ENCODE measurements at places on chromosomes 3 and 15. TPM values are rescaled to one million over a fixed set of nuclear protein-coding genes. Genes with fewer than 3 reads are reported as not detected.

DNA sequence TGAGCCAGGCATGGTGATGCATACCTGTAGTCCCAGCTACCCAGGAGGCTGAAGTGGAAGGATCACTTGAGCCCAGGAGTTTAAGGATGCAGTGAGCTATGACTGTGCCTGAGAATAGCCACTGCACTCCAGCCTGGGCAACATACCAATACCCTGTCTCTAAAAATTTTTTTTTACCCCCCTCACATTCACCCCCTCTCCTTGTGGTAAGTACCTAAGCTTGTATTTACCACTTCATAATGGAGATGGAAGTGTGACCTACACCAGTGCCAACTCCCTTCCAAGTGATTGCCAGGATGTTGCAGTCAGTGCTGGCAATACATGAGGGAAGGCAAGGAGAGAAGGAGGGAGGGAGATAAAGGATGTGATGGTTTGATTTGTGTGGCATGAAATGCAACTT is 84.2 kb downstream of the LRRC28 start:
- no peak for DNase-seq

- peak; percentile 67 for DNase-seq
Observed at GRCh38 chr3:115704661-115705338, 81.5 kb downstream of the GAP43 start.

DNA sequence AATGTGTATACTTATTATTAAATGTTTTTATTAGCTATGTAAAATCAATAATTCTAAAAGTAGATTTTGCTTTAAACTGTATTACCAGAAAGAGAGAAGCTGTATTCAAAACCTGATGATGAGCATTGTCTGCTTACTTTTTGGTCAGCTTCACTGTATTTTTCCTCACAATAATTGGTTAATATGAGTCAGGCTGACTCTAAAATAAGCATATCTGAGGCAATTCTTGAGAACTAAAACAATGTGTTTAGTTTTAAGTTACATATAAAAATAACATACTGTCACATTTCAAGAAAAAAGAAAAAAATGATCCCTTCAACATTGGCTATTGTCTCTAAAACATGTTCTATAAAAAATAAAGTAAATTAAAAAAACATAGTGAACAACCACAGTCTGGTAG is 66.1 kb downstream of the EPHA3 start:
- DNase-seq, result peak; percentile 1

DNA sequence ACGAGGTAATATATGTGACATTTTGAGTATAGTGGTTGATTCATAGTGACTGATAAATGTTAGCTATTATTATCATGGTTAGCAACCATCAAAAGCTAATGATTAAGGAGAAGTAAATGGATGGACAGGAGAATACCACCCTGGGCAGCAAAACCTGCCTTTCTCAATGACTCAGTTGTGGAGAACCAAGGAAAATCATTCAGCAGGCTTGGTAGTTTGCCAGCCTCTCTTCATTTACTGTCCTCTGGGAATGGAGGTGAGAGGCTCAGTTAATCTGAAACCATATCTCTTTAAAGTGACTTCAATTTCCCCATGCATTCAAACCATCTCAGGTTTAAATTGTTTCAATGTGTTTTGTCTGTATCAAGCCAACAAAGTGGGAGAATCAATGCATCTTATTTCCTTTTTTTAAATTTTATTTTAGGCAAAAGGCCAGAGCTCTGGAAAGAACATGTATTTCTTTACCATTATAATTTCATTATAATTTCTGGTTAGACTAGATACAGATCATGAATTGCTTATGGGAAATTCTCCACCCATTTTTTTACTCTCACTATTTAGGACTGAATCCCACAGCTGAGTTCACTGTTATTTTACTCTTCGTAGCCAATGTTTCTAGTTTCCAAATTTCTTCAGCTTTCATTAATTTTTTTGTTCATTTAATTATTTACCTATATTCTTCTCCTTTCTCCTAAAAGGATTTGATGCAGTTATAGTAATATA is 2.7 kb downstream of the TM4SF18 start:
- DNase-seq, result no peak

DNA sequence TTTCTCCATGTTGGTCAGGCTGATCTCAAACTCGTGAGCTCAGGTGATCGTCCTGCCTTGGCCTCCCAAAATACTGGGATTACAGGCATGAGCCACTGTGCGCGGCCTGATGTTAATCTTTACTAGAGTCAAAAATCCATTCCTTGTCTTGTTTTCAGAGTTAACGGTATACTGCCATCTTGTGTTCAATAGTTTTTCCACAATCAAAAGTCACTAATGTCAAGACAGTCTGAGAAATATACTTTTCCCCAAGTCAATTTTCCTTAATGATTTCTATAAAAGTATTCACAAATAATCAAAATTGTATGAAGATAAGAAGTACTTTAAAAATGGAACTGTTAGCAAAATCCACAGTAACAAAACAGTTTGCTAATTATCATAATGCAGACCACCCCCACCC is 8.5 kb downstream of the CRBN start:
- peak; percentile 17 for DNase-seq

- DNase-seq, result peak; percentile 85
Observed at GRCh38 chr15:76576523-76577279, 240.1 kb downstream of the ISL2 start.

DNA sequence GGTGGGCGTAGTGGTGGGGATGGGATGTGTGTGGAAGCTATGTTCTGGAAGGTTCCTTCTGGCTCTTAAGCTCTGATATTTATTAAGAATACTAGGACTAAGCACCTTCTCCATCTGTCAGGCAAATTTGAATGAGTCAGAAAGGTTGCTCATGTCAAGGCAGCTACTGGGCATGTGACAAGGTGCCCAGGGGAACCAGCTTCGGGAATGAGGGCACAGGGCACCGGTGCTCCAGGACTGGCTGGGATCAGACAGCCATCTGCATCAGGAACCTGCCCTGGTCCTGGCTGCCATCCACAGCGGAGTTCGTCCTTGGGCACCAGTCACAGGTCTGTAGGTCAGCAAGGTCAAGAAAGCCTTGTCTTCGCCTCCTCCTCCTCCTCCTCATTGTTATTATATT is 32.5 kb downstream of the CA12 start:
- DNase-seq, result no peak

DNA sequence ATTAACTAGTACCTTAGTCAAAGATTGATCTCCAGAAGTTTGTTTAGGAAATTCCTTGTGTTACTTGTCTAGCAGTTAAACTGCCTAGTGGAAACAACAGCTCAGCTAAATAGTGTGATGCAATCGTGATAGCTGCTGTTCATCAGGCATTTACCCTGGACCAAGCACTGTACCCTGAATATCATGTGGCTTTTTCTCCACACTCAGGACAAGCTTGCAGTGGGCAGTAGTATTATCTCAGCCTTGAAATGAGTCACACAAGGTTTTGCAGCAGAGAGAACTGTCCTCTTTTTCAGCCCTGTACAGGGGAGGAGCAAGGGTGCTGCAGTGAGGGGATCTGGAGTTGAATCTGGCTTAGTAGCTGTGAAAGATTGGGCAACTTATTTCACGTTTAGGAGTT is 208.4 kb downstream of the TP63 start:
- peak; percentile 25 for DNase-seq

DNA sequence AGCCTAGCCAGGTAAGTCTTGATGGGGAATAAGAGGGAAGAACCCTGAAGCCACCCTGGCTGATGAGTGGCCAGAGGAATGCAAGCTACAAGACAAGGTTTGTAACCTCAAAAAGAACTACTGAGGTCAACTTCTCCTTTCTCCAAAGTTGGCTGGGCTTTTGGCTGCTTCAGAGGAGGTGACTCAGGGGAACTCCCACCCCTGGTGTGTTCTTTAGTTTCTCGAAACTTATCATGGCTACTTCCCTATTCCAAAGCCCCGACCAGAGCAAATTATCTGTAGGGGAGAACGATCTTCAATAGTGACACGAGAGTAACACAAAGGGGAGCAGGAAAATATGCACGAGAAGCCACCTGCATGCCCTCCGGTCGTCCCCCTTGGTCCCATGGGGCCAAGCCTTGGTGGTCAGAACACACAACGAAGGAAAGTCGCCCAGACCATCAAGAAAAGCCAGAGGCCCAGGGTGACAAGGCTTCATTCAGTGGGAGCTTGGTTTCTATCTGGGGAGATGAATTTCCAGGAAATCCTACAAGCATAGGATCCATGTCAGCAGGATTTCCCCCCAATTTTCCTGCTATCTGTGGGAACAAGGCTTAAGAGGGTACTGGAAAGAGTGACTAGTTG is 6.5 kb upstream of the BCL2A1 start:
- peak; percentile 47 for DNase-seq

DNA sequence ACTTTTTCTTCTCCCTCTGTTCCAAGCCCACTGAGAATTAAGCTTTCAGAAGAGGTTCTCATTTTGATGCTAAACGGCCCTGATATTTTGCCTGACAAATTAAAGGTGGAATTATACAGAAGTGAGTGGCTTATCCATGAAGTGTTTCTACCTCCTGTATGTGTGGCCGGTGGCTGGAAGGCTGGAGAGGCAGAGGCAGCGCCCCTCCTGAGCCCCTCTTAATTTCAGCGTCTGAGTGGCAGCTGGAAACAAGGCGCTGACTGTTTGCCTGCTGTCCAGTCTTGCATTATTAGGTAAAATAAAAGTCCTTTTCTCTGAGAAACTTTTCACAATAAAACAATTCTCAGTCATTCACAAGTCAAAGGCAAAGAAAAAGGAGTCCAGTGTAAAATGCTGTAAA is 685.7 kb downstream of the MCTP2 start:
- no peak for DNase-seq

DNA sequence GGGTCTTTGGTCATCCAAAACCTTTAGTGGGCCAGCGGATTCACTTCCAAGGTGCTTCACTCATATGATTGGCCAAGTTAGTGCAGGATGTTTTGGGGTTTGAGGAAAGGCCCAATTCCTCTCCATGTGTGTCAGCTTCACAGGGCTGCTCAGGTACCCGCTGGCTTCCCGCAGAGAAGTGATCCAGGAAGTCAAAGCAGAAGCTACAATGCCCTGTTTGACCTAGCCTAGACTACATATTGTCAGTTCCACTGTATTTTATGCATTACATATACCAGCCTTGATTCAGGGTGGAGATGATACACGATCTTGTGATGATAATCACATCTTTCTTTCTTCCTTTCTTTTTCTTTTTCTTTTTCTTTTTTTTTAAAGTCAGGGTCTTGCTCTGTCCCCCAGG is 32.1 kb downstream of the PDE8A start:
- no peak for DNase-seq

- no peak for DNase-seq
Observed at GRCh38 chr15:67543348-67543718, 830 bp downstream of the MAP2K5 start.

DNA sequence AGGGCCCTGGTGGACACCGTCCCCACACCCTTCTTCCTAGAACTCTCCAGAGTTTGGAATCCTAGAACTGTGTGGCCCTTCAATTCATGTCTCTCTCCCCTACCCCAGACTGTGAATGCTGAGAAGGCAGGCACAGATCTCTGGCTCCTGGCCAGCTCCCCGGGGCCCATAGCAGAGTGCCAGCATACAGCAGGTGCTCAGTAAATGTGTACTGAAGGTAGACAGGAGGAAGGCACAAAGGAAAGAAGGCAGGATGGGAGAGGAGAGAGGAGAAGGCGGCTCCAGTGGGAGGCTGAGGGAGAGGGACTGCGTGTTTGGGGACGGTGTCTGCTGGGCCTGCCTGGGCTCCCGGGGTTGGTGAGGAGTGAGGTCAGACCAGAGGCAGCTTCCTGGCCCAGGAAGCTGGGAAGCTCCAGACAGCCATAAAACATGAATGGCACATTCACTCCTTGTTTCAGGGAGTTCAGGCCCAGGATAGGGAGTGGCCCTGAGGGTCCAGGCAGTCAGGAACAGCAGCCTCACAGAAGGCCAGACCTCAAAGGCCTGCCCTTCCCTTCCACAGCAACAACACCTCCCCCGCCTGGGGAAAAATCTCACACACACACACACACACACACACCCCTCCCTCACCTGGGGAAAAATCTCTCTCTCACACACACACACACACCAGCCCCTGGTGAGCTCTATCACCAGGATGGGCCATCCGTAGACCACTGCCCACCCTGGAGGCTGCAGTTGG is 137.1 kb upstream of the PRR20G start:
- no peak for DNase-seq

DNA sequence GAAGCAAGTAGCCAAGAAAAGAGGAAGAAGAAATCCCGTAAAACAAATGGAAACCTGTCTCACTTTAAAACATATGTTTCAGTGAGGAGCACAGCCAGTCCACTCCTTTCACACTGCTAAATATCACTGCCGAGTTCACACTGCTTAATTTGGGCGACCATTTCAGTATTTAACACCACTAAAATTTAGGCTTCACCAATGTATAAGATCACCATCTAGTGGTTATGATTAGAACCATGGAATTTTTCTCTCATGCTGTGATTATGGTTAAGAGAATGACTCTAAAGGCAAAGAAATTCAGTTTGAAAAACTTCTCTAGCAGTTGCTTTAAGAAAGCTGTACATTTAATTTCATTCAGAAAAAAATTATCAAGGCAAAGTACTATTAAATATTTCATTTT is 16.6 kb downstream of the SLC4A7 start:
- peak; percentile 75 for DNase-seq

- DNase-seq, result peak; percentile 56
Observed at GRCh38 chr3:141659821-141660613, 78.1 kb upstream of the RNF7 start.

DNA sequence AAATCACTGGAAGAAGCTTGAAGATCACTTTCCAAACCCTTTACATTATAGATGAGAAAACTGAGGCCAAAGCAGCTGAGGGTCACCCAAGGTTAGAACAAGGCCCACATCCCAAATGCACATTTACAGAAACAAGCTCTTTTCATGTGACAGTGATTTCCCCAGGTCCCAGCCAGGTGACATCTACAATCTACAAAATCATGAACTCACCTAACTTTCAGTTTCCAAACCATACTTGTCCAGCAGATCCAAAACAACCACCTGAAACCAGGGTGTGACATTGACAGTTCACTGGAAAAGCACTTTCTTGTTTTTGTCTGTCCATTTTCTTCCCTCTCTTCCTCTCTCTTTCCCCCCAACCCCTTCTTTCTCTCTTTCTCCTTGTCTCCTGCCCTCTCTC is 132.2 kb upstream of the PRICKLE2 start:
- DNase-seq, result no peak

- DNase-seq, result no peak
Observed at GRCh38 chr15:70158309-70159000, 60.7 kb upstream of the TLE3 start.

The TRANK1 gene
- 9.1 TPM for polyA plus RNA-seq

The CCDC13 gene
- 0.41 TPM for polyA plus RNA-seq

The FAM81A gene
- 0.09 TPM for polyA plus RNA-seq

The PPP1R14D gene
- not detected for polyA plus RNA-seq

The MCF2L2 gene
- polyA plus RNA-seq, result 0.05 TPM

The CFAP100 gene
- not detected for polyA plus RNA-seq

The RAP2B gene
- polyA plus RNA-seq, result 10.5 TPM

The ARIH2 gene
- polyA plus RNA-seq, result 65.8 TPM

The STARD5 gene
- polyA plus RNA-seq, result 20.1 TPM

The ASB14 gene
- polyA plus RNA-seq, result not detected

The FAM43A gene
- 3.2 TPM for polyA plus RNA-seq

The DGKG gene
- polyA plus RNA-seq, result 1.4 TPM

The LRRK1 gene
- 3.8 TPM for polyA plus RNA-seq

The LMOD3 gene
- polyA plus RNA-seq, result 0.20 TPM

All from fibroblast of lung (primary cell).